NB4 (cell line): ENCODE measurements at places on chromosomes 12 and 14.

DNA sequence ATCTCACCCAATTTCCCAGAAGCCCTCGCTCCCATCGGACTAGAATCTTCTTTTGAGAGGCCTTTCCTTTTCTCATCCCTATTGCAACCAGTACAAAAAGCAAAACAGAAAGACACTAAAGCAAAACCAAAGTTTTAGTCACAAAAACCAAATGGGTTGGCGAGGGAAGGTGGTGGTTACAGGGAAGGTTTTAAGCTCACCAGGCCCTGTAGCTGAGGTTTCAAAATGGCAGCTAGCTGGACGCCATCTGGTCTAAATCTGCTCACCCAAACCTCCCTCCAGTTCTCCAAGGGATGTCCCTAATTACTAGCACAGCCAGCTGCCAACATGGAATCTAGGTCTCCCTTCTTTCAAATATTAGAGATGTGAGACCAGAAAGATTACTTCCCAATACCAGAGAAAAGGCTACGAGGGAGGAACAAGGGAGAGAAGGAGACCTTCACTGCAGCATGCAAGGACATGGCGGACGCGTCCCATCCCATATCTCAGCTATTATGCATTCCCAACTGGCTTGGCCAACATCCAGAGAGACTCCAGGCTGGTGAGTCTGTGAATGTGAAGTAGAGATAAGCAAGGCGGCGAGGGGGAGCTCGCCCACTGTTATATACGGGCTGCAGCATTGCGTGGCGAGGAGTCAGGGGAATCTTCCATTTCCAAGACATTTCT is 70.8 kb downstream of the DPF3 start:
- DNase-seq: no peak

GRCh38 chr14:22334627-22335026 is 254.4 kb downstream of the DAD1 start:
- DNase-seq: no peak

- DNase-seq: peak; percentile 97
These were observed 107.8 kb downstream of the DUSP6 start for GRCh38 chr12:89244536-89244935.

GRCh38 chr12:127401536-127401935 is 865.4 kb upstream of the TMEM132C start:
- no peak for DNase-seq

- DNase-seq: no peak
These were observed 12.5 kb upstream of the GLIPR1L2 start for GRCh38 chr12:75378354-75378753.

DNA sequence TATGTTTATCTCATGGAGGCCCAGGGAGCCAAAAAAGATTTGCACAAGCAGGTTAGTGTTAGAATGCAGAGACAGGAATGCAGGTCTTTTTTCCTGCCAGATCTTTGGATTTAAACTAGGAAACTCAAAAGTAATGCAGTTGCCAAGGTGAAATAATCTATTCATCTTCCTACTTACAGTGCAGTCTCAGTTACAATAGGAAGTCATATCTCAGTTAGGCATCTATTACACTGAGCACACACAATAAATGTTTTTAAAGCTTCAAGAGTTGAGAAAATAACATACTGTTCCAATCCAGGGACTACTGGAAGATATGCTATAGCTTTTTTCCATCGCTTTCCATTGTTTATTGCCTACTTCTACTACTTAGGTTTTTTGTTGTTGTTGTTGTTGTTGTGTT is 279.3 kb upstream of the E2F7 start:
- no peak for DNase-seq

DNA sequence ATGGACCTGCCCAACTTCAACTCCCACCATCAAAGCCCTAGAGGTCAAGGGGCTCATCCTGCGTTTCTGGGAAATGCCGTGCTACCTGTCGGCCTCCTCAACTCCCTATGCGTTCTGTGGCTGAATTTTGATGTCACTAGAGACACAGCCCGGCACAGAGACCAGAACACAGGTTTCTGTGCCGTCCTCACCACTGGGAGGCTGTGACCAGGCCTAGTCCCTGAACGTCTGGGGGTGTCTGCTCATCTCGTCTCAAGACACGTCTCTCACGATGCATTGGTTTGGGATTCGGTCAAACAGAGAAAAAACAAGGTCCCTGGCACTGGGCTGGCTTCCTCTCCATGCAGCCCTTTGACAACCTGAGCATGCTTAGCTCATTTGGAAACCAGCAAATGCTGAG is 33.5 kb downstream of the SLC15A4 start:
- no peak for DNase-seq
